Astrocyte (in vitro differentiated cells and primary cell): ENCODE measurements at places on chromosomes 2 and 18. TPM values are rescaled to one million over a fixed set of nuclear protein-coding genes. Genes with fewer than 3 reads are reported as not detected.

DNA sequence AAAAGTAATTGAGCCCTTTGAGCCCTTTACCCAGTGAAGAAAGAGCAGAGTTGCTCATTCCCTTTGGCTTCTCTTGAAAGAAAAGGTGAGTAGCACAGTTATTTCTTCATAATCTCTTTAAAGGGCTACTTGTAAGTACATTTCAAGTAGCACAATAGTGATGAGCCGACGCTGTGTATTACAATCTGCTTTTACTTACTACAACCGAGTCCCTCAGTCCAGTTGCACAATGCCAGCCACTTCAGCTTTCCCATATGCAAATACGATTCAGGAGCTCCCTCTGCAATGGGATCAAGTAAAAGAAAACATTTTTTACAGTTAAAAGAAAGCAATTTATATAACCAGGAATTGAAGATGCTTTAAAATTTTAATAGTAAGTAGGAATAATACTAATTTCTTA lies 868.5 kb downstream of the RNF144A start:
- H3K36me3 ChIP-seq: no peaks in the 10 kb centered on the region
- no peak for DNase-seq
- H3K27ac ChIP-seq: no peak overlapping the region
- H3K4me3 ChIP-seq: no peak overlapping the region
- H3K27me3 ChIP-seq: no peaks in the 10 kb centered on the region
- H3K4me1 ChIP-seq: no peaks in the 10 kb centered on the region

The EMX1 gene
- 0.48 TPM in 1 of 2 replicates, not detected in the other for total RNA-seq

GRCh38 chr2:45046786-45047185 lies 37.5 kb upstream of the SIX2 start:
- no peaks in the 10 kb centered on the region for H3K4me1 ChIP-seq
- no peaks in the 10 kb centered on the region for H3K36me3 ChIP-seq
- H3K4me3 ChIP-seq: no peak overlapping the region
- peaks cover 22% of the 10 kb centered on the region for H3K27me3 ChIP-seq

- H3K36me3 ChIP-seq: no peaks in the 10 kb centered on the region
- peak; percentile 79 for DNase-seq
- no peaks in the 10 kb centered on the region for H3K27me3 ChIP-seq
- peaks cover 10% of the 10 kb centered on the region for H3K4me1 ChIP-seq
- H3K27ac ChIP-seq: no peak overlapping the region
These were observed 13.3 kb upstream of the POLE4 start for GRCh38 chr2:74944987-74945787.

The CNTNAP5 gene
- 0.30 TPM in 1 of 2 replicates, not detected in the other for total RNA-seq

The SPATA3 gene
- total RNA-seq: not detected in 2 replicates

GRCh38 chr2:104584393-104584792 lies 269.5 kb upstream of the POU3F3 start:
- no peaks in the 10 kb centered on the region for H3K36me3 ChIP-seq
- DNase-seq: no peak
- H3K4me3 ChIP-seq: no peak overlapping the region
- no peaks in the 10 kb centered on the region for H3K4me1 ChIP-seq

The NEB gene
- 0.82 and 0.94 TPM in 2 replicates for total RNA-seq

The SULT1C2 gene
- 0.23 TPM in 1 of 2 replicates, not detected in the other for total RNA-seq

- H3K4me1 ChIP-seq: peaks cover under 1% of the 10 kb centered on the region
- H3K36me3 ChIP-seq: no peaks in the 10 kb centered on the region
- H3K4me3 ChIP-seq: no peak overlapping the region
- peak; percentile 9 for DNase-seq
These were observed 18.8 kb upstream of the FN1 start for GRCh38 chr2:215454519-215455246.

DNA sequence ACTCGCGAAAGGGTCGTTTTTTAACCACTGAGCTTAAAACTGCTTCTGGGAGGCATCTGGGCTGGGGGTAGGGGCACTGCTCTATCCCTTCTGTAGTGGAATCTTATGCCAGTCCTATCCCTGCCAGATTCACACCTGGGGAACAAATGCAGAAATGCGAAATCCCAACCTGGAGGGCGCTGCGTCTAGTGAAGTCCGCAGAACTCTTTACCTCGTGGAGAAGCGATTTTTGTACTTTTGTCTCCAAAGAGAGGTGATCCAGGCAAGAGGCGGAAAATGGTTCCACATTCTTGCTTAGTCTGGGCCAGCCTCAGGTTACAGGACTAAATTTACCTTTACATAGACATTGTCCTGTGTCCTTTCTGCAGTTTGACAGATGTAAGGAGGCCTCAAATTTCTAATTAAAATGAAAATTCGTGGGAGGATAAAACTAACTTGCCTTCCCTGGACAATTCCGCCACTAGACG lies 10.4 kb downstream of the TBR1 start:
- H3K4me1 ChIP-seq: peaks cover 4% of the 10 kb centered on the region
- H3K36me3 ChIP-seq: no peaks in the 10 kb centered on the region

GRCh38 chr2:9793156-9793917 lies 49.9 kb upstream of the TAF1B start:
- no peaks in the 10 kb centered on the region for H3K36me3 ChIP-seq
- no peak overlapping the region for H3K27ac ChIP-seq
- no peaks in the 10 kb centered on the region for H3K4me1 ChIP-seq
- no peak overlapping the region for H3K4me3 ChIP-seq
- DNase-seq: no peak
- no peaks in the 10 kb centered on the region for H3K27me3 ChIP-seq
